Left renal pelvis (tissue), 4 donors: ENCODE measurements at places on chromosomes 12 and 14. TPM values are rescaled to one million over a fixed set of nuclear protein-coding genes. Genes with fewer than 3 reads are reported as not detected.

The TMPRSS12 gene
- polyA plus RNA-seq: 0.08 TPM

The ACSS3 gene
- polyA plus RNA-seq: 18.3 TPM

The TUNAR gene
- 0.40 TPM for polyA plus RNA-seq

The BDKRB2 gene
- 3.5 TPM for polyA plus RNA-seq

The HOXC13 gene
- polyA plus RNA-seq: not detected

The RASSF3 gene
- 29.2 TPM for polyA plus RNA-seq

The KRT83 gene
- not detected for polyA plus RNA-seq

The INHBC gene
- polyA plus RNA-seq: 0.26 TPM

The MANSC4 gene
- polyA plus RNA-seq: 0.34 TPM

The IFNG-AS1 gene
- polyA plus RNA-seq: not detected

The PTHLH gene
- polyA plus RNA-seq: 1.1 TPM

The PTCSC3 gene
- polyA plus RNA-seq: 0.27 TPM

The RHOJ gene
- polyA plus RNA-seq: 19.5 TPM

The PPP1R12A gene
- polyA plus RNA-seq: 104 TPM

The MUCL1 gene
- polyA plus RNA-seq: not detected

The ANKS1B gene
- 3.7 TPM for polyA plus RNA-seq

The CCDC60 gene
- not detected for polyA plus RNA-seq

The DNAJC22 gene
- polyA plus RNA-seq: 17.3 TPM

The PSMC6 gene
- 141 TPM for polyA plus RNA-seq

The ARHGDIB gene
- polyA plus RNA-seq: 43.1 TPM

The PRR4 gene
- 8.5 TPM for polyA plus RNA-seq

The GPX2 gene
- 2.4 TPM for polyA plus RNA-seq
